ENCODE measurements at places on chromosomes 2 and 18.

- no peak for DNase-seq
Observed at GRCh38 chr2:201172279-201172678, 10.7 kb upstream of the CASP10 start.

- no peak for DNase-seq
Observed at GRCh38 chr2:145066856-145067548, 547.1 kb upstream of the ZEB2 start.

DNA sequence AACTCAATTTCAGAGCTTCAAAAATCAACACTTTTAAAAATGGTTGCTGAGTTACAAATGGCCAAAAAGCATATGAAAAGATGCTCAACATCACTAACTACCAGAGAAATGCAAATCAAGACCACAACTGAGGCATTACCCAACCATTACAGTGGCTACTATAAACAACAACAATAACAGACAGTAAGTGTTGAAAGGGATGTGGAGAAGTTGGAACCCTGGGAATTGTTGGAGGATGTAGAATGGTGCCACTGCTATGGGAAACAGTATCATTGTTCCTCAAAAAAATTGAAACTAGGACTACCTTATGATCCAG is 173.3 kb upstream of the SPRED2 start:
- no peak for DNase-seq

DNA sequence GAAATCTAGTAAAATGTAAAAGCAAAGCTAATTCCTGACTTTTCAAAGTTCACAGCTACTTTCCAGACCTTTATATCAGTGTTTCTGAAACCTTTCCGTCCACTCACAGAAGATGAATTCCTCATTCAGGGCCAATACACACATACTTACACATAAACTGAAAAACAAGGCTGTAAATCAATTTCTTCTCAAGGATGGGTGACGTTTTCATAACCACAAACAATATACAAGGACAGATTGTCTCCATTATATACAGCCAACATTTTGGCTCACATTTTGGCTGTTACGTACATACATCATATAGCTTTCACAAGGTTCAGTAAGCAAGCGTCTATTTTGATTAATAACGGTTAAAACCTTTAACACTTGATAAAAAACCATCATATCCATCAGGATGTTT is 1.4 kb downstream of the RPRD1A start:
- DNase-seq: no peak

DNA sequence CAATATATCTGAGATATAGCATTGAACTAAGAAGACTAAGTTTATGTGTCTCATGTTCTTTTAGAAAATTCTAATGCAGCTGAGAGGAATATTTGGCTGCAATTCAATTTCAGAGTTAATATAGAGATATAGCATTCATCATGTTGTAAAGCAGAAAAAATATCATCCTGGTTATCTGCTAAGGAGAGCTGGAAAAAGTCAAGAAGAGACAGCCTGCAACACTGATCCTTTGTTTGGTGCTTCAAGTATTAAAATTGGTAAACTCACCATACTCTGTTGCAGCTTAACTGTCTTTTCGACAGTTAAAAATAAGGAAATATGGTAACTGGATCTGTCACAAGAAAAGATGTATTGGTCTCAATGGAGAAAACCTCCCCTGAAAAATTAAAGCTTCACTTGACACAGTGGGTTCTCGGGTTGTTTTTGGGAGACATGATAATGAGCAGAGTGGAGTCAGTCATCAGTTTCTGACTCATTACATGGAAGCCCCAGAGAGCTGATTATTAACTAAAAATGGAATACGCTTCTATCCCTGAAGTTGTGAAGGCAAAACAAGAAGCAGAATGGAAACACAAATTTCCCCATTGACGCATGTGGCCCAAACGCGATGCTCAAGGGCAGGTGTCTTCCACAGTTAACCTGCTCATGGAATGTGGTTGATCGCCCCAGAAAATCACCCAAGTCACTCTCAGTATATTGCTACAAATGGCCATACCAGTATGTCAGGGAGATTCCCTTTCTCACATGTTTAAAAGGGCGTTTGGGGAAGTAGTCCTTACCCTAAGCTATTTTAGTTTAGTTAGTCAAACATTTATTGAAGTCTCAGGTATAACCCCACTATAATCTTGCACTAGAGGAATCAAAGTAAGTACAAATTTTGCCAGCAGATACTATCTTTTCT is 8.2 kb downstream of the BCL2 start:
- no peak for DNase-seq

- no peak for DNase-seq
Observed at GRCh38 chr2:28193630-28194403, 198.8 kb upstream of the FOSL2 start.

DNA sequence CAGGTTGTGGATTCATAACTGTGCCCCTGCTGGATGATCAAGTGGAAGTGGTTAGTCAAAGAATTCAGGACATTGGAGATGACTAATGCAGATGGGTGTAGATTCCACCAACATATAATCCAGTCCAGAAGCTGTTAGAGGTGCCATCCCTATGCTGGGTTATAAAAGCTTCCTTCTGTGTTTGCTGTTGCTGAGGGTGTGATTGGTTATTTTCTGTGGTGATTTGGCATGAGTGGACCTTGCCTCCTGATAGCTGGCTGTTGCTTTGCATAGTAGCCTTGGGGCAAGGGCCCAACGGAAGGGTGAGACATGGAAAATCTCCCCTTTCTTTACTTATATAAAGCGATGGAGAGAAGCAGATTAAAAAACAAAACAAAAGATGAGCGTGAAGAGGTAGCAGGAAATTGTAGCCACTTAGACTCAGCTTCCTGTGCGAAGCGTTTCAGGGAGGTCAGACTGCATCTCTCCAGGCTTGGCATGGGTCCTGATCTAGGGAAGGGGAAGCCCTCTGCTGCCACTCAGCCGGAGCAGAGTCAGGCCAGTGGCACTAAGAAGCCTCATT is 190.4 kb downstream of the FMNL2 start:
- DNase-seq: no peak
